ENCODE measurements at places on chromosomes 3 and 15.

GRCh38 chr15:90036806-90037510, 35.8 kb downstream of the ZNF710 start:
- DNase-seq: no peak

DNA sequence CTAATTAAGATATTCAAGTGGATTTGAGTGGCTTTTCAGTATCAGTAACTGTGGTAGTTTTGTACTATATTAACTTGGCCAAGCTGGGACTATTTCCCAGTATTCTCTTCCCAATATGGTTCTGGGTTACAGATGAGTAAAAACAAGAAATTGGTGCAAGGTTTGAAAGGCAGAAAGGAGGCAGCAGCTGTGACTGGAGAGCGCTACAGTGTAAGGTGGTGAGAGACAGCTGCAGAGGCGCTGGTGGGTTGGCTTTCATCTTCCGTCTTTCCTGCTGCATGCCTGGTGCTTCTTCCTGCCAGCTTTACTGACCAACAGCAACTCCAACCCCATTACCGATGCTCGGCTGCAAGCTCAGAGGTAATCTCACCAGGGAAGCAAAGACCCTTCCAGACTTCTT, 9.8 kb downstream of the DPH3 start:
- DNase-seq: no peak

DNA sequence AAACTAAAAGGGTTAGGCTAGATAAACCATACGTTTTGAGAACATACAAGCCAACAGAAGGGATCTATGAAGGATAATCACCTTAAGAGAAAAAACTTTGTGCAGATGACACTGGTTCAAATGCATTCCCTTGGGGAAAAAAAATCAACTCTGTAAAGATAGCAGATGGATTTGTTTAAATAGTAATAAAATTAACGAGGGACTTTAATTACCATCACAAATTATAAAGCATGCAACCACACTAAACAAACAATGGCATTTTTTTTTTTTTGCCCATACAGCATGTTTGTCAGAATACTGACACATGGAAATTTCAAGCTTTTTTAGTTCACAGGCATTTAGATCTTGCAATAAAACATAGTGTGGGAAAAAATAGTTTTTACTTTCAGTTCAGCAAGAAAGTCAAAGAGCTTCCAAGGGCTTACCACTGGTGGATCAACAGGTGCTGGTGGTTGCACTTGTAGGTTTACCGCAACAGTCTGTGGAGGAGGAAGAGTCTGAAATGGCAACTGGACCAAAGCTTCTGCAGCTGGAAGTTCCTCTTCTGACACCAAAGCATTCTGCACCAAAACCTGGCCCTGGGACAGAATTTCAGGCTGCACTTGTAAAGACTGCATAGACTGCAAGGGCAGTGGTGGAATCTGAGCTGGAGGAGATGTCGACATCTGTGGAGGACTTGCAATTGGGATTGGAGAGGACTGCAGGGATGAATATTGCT, 53.1 kb downstream of the PHC3 start:
- peak; percentile 77 for DNase-seq

GRCh38 chr15:95758851-95759250, 571.6 kb upstream of the NR2F2 start:
- DNase-seq: no peak

- no peak for DNase-seq
Observed at GRCh38 chr3:901953-902778, 190.7 kb upstream of the CNTN6 start.

Measured in Peyer's patch (tissue), 4 donors.